ENCODE measurements at places on chromosomes 1 and 21. TPM values are rescaled to one million over a fixed set of nuclear protein-coding genes. Genes with fewer than 3 reads are reported as not detected.
A peak's percentile ranks its signal among the peaks of the same experiment; 100 is the strongest.

- peak overlapping the region; percentile 3 for H3K27ac ChIP-seq
- H3K4me3 ChIP-seq, result no peak overlapping the region
- H3K4me1 ChIP-seq, result no peaks in the 10 kb centered on the region
- no peaks in the 10 kb centered on the region for H3K36me3 ChIP-seq
Observed at GRCh38 chr1:88145752-88146151, 538.3 kb upstream of the PKN2 start.

DNA sequence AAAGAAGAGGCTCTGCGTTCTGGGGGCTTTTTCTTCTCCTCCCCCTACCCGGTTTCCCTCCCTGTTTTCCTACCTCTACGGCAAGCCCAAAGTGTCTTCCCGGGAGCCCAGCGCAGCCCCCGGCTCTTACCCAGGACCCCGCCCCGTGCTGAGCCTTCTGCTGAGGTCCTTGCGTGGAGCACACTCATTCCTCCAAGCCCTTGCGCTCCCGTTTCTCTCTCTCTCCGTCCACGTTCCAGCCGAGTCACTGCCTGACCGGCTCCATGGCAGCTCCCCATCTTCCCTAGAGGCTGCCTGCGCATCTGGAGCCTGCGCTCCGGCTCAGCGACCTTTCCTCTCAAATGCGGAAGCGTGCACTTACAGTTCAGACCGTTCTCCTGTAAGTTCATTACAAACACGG is 24.9 kb upstream of the PDXK start:
- H3K4me3 ChIP-seq, result no peak overlapping the region
- no peaks in the 10 kb centered on the region for H3K4me1 ChIP-seq
- H3K27ac ChIP-seq, result no peak overlapping the region

DNA sequence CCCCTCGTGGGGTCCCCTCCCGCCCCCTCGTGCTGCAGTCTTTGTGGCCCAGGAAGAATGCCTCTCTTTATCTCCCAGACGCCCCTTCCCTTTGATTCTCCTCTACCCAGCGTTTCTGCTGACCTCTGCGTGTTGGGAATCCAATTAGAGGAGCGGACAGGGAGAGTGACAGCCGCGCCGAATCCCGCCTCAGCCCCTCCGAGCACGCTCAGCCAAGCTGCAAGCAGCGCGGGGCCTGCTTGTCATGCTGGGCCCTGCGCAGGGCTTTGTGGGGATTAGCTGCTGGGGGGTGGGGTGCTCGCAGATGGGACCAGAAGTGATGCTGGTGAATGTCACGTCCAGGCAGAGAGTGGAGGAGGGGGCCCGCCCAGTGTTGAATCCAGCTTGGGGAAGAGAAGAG is 91.1 kb downstream of the EPHB2 start:
- no peak overlapping the region for H3K4me3 ChIP-seq
- peaks cover 3% of the 10 kb centered on the region for H3K27me3 ChIP-seq
- H3K4me1 ChIP-seq, result peaks cover 46% of the 10 kb centered on the region
- no peaks in the 10 kb centered on the region for H3K36me3 ChIP-seq

DNA sequence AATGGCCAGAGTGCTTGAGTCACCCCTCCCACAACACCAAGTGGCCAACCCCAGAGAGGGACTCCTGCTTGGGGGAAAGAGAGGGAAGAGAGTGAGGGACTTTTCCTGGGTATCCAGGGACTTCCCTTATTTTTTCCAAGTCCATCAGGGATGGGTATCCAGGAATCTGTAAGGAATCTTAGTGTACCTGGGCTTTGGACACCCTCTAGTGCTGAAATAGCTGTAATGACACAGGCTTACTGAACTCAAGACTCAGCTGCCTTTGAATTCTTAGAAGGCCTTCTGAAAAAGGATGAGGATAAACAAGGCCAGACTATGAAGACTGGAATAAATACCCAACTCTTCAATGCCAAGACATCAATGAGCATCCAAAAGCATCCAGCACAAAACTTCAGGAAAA is 12.0 kb downstream of the TSHB start:
- no peaks in the 10 kb centered on the region for H3K27me3 ChIP-seq
- H3K4me3 ChIP-seq, result no peak overlapping the region
- H3K36me3 ChIP-seq, result no peaks in the 10 kb centered on the region
- no peak overlapping the region for H3K27ac ChIP-seq
- DNase-seq, result no peak

GRCh38 chr1:21665711-21666575 is 3.2 kb downstream of the RAP1GAP start:
- peaks cover 50% of the 10 kb centered on the region for H3K27me3 ChIP-seq
- no peak overlapping the region for H3K4me3 ChIP-seq

DNA sequence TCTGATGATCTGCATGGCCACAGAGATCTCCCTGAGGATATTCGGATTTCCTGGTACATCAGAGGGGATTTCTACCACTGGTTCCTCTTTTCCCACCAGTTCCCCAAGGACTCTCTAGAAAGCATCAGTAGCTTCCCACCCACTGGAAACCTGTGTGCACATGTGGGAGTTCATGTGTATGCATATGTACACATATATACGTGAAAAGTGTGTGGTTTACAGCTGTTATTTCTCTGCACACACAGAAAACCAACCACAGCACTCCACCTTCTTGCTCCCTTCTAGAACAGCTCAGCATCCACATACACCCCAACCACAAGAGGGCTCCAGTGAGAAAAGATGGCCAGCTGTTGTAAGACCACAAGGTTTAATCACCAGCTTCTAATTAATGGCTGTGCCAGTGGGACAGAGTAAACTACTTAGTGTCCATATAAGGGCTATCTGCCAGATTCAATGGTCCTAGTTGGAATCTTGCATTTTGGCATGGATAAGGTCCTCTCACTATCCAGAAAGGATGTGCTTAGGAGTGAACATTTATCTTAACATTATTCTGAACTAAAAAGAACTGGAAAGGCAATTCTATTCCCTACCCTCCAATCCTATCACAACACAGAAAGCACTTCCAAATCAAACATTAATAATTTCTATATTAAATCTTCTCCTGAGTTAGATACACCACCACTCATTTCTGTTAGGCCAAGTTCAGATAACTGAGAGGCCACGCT is 24.1 kb downstream of the GPR3 start:
- H3K27ac ChIP-seq, result peak overlapping the region; percentile 41
- peaks cover 23% of the 10 kb centered on the region for H3K4me1 ChIP-seq
- no peak overlapping the region for H3K4me3 ChIP-seq
- peaks cover 35% of the 10 kb centered on the region for H3K36me3 ChIP-seq
- H3K27me3 ChIP-seq, result no peaks in the 10 kb centered on the region
- no peak for DNase-seq

DNA sequence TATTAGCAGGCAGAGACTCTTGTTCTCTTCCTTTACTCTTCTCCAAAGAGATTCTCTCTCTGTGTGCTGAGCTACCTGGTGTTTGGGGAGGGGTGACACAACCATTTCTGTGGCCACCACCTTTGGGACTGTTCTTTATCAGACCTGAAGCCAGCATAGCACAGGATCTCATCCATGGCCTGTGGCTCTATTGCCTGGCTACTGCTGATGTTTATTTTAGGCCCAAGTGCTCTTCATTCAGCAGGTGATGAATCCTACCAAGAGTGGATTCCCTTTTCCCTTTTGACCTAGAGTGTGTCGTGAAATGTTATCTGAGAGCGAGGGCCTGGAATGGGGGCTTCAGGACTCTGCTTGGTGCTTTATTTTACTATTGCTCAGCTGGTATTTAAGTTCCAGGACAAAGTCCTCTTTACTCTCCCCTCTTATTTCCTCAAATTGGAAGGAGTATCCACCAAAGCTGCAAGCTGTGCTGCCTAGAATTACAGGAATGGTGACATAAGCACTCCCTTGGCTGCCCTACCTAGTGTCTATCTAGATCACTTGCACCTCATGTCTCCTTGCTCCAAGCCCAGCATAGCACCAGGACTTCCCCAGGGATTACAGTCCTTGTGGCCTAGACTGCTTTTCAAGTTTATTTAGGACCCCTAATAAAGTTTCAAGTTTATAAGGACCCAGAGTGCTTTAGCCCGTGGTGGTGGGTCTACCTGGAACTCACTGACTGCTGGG is 94.7 kb upstream of the GPR52 start:
- H3K36me3 ChIP-seq, result peaks cover 5% of the 10 kb centered on the region
- no peak overlapping the region for H3K4me3 ChIP-seq
- no peaks in the 10 kb centered on the region for H3K4me1 ChIP-seq
- no peak for DNase-seq
- H3K27me3 ChIP-seq, result no peaks in the 10 kb centered on the region

DNA sequence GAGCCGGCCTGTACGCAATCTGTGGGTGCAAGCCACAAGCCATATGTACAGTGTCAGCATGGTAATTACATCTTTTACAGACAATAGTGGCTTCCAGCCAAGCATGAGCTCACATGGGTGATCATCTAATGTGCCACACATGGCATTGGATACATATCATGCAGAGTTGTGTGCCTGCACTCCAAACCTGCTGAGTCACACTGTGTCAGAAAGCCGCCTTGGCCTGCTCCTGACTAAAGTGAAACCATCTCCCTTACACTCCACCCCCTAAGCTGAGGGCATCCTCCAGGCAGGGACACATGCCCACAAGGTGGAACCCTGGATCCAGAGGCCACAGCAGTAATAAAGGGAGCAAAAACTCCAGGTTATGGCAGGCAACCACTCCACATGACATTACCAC is 72.5 kb downstream of the KCNT2 start:
- H3K36me3 ChIP-seq, result no peaks in the 10 kb centered on the region
- no peak overlapping the region for H3K4me3 ChIP-seq
- no peak overlapping the region for H3K27ac ChIP-seq
- DNase-seq, result peak; percentile 36

DNA sequence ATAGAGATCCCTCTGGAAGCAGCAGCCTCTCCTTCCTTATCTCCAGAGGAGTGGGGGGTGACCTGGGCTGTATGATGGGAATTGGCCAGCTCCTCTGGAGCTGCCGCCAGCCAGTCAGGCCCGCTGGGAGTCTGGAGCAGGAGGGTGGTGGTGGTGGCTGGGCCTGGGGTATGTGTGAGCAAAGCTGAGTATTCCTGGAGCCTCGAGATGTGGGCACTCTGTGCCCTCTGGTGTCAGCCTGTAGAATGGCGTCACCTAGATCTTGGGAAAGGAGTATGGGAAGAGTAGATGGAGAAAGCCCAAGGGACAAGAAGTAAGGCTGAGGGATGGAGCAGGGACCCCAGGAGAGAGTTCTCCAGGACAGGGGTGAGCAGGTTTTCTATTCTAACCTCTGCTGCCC is 16.0 kb downstream of the VANGL2 start:
- H3K27me3 ChIP-seq, result no peaks in the 10 kb centered on the region
- no peak overlapping the region for H3K4me3 ChIP-seq
- no peak for DNase-seq

GRCh38 chr1:47853059-47853458 is 144.1 kb downstream of the TRABD2B start:
- no peak overlapping the region for H3K4me3 ChIP-seq
- H3K27ac ChIP-seq, result no peak overlapping the region
- H3K36me3 ChIP-seq, result peaks cover 3% of the 10 kb centered on the region
- DNase-seq, result no peak
- H3K4me1 ChIP-seq, result peaks cover 33% of the 10 kb centered on the region

GRCh38 chr1:54931275-54931840 is 44.4 kb upstream of the DHCR24 start:
- no peaks in the 10 kb centered on the region for H3K27me3 ChIP-seq
- no peak overlapping the region for H3K4me3 ChIP-seq
- peaks cover 3% of the 10 kb centered on the region for H3K36me3 ChIP-seq
- H3K27ac ChIP-seq, result no peak overlapping the region
- peaks cover 23% of the 10 kb centered on the region for H3K4me1 ChIP-seq

- H3K4me3 ChIP-seq, result peak overlapping the region; percentile 12
- no peaks in the 10 kb centered on the region for H3K36me3 ChIP-seq
- peaks cover 20% of the 10 kb centered on the region for H3K4me1 ChIP-seq
- no peaks in the 10 kb centered on the region for H3K27me3 ChIP-seq
- no peak overlapping the region for H3K27ac ChIP-seq
Observed at GRCh38 chr1:94339206-94339927, 78.8 kb upstream of the ABCD3 start.

Gene CLIC6
- total RNA-seq, result 6.2 TPM

DNA sequence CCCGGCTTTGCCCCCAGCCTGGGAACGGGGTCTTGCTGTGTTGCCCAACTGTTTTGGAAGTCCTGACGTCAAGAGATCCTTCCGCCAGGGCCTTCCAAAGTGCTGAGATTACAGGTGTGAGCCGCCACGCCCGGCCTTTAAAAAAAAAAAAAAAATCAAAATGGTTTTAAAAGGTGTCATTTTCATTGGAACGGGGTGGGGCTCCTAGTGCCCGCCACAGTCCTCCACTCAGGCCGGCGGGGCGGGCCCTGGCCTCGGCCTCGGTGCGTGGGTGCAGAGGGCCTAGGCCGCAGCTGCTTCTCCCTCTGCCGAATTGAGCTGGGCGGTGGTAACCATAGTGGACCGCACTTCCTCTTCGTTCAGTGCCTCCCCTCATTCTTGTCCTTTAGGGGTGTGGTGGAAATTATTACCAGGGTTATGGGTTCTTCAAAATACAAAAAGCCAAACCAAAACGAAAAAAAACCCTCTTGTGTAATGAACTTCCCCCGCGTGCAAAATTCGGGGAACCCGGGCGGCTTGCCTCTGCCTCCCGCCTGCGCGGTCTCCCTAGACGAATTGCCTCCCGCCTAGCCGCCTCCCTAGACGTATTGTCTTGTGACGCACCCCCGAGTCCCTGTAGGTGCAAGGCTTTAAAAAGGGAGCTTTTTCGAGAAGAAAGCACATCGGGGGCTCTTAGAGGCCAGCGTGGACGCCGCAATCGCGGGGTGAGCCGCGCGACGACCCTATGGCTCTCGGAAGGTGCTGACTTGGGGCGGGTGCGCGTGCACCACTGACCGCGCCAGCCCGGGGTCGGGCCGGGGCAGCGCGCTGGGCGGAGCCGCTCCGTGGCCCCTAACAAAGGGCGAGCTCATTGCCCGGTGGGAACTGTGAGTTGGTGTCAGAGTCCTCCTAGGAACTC is 10.5 kb upstream of the SPEN start:
- DNase-seq, result no peak
- peaks cover under 1% of the 10 kb centered on the region for H3K36me3 ChIP-seq
- peak overlapping the region; percentile 69 for H3K4me3 ChIP-seq

DNA sequence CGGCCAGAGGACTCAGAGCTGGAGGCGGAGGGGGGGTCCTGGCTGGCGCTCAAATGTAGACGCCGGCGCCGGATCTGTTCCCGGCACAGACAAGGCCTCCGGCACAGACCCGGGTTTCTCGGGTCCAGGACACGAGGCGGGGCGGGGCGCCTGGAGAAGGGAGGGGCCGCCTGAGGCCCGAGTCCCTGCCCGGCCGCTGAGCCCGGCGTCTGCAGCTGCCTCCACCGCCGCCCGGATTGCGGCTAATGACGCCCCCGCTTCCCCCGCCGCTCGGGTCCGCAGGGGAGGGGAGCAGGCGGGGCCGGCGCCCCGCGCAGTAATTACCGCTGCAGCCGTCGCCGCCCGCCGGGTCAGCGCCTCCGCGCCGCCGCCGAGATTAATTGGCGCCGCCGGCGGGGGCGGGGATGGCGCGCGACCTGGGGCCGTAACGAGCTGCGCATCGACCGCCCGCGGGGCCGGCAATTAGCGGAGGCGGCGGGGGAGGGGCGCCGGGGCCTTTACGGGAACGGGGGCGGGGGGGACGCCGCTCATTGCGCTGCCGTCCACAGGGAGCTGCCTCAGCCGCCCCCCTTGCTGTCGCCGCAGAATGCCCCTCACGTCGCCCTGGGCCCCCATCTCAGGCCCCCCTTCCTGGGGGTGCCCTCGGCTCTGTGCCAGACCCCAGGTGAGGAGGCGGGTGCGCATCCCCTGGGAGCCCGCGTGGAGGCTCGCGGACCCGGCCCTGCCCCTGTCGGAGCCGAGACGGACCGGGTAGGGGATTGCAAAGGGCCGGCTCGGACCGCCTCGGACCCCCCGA is 17.3 kb downstream of the NOC2L start:
- peak overlapping the region; percentile 77 for H3K4me3 ChIP-seq
- H3K27me3 ChIP-seq, result peaks cover 14% of the 10 kb centered on the region
- DNase-seq, result peak; percentile 89
- H3K27ac ChIP-seq, result no peak overlapping the region
- peaks cover 21% of the 10 kb centered on the region for H3K4me1 ChIP-seq

Gene AHCTF1
- 34.9 TPM for total RNA-seq

Measured in type B pancreatic cell (in vitro differentiated cells).